Activated CD8-positive, alpha-beta memory T cell treated with anti-CD3 and anti-CD28 coated beads, Interleukin-2, amount 50 U/mL, for 4 hours (primary cell): ENCODE measurements at places on chromosomes 1 and 21.

- DNase-seq: no peak
Observed at GRCh38 chr1:25019337-25020172, 89.5 kb upstream of the RUNX3 start.

- no peak for DNase-seq
Observed at GRCh38 chr1:20124456-20125057, 5.2 kb upstream of the PLA2G2D start.

GRCh38 chr1:219871427-219872057 lies 56.8 kb downstream of the SLC30A10 start:
- DNase-seq: no peak

DNA sequence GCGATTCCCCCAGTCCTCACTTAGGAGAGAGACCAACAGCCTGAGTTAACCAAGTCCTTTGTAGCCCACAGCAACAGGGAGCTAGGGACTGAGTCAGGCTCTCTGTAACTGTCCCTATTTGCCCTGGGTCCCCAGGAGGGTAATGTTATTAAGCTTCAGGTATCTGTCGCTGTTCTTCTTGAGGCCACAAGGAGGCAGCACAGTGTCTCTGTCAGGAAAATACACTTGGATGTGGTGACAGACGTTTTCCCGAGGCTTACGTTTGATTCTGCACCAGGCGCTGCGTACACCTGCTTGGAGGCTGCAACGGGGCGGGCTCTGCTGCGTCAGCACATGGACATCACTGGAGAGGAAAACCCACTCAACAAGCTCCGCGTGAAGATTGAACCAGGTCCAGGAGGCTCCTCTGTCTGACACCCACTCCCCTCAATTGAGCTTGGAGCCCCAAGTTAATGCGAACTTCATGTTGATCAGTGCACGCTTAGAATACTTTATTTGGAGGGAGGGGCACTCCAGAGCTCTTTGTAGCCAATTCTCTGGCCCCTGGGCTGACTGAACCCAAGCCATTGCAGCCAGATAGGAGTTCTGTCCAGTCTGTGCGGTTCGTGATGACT lies 10.7 kb upstream of the ELF3 start:
- no peak for DNase-seq
